Cardiac muscle cell (in vitro differentiated cells and primary cell): ENCODE measurements at places on chromosomes 7 and 10.

GRCh38 chr7:86301301-86301700 lies 342.4 kb upstream of the GRM3 start:
- no peak overlapping the region for H3K4me3 ChIP-seq
- DNase-seq: no peak
- H3K4me1 ChIP-seq: peaks cover 11% of the 10 kb centered on the region
- no peaks in the 10 kb centered on the region for H3K27me3 ChIP-seq
- no peak overlapping the region for H3K27ac ChIP-seq
- H3K36me3 ChIP-seq: no peaks in the 10 kb centered on the region

GRCh38 chr7:117041822-117042221 lies 88.5 kb downstream of the ST7 start:
- H3K27ac ChIP-seq: no peak overlapping the region
- no peaks in the 10 kb centered on the region for H3K4me1 ChIP-seq
- no peak overlapping the region for H3K4me3 ChIP-seq

- no peak for DNase-seq
- H3K4me3 ChIP-seq: no peak overlapping the region
- H3K36me3 ChIP-seq: peaks cover 26% of the 10 kb centered on the region
- H3K27me3 ChIP-seq: no peaks in the 10 kb centered on the region
- H3K4me1 ChIP-seq: no peaks in the 10 kb centered on the region
- no peak overlapping the region for H3K27ac ChIP-seq
These were observed 153.6 kb downstream of the HDAC9 start for GRCh38 chr7:18648849-18649758.

DNA sequence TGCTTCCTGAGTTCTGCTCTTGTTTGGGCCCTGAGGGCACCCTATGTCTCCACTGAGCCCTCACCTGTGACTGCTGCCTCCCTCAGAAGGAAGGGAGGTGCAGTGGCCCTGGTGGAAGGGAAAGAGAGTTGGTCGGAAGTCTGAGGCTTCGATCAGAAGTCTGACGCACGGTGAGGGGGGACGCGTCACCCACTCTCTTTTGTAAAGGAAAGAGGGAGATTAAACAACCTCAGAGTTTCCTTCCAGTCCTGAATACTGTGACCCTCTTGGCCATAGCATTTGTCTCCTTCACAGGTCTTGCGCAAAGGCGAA lies 31.4 kb upstream of the TRIM8 start:
- no peak overlapping the region for H3K4me3 ChIP-seq
- no peaks in the 10 kb centered on the region for H3K36me3 ChIP-seq
- no peak for DNase-seq
- H3K27ac ChIP-seq: peak overlapping the region; percentile 49

GRCh38 chr10:100873146-100873826 lies 39.5 kb upstream of the SLF2 start:
- no peak overlapping the region for H3K27ac ChIP-seq
- no peaks in the 10 kb centered on the region for H3K36me3 ChIP-seq
- H3K4me3 ChIP-seq: no peak overlapping the region
- H3K4me1 ChIP-seq: no peaks in the 10 kb centered on the region
- DNase-seq: no peak
